SJSA1 (cell line): ENCODE measurements at places on chromosomes 1 and 21. TPM values are rescaled to one million over a fixed set of nuclear protein-coding genes. Genes with fewer than 3 reads are reported as not detected.

Gene NCAM2
- not detected in 2 replicates for total RNA-seq

Gene GNAT2
- total RNA-seq = 0.16 TPM in 1 of 2 replicates, not detected in the other

Gene E2F2
- total RNA-seq = 7.3 and 12.3 TPM in 2 replicates

Gene OR2T33
- total RNA-seq = not detected in 2 replicates

Gene GJA4
- total RNA-seq = not detected in 2 replicates

Gene CFAP107
- not detected in 2 replicates for total RNA-seq
